ENCODE measurements at places on chromosomes 2 and 18.

- DNase-seq, result no peak
Measured at GRCh38 chr2:106054321-106054720, 139.8 kb downstream of the UXS1 start.

GRCh38 chr2:96109361-96109680 is 7.0 kb downstream of the ADRA2B start:
- no peak for DNase-seq

DNA sequence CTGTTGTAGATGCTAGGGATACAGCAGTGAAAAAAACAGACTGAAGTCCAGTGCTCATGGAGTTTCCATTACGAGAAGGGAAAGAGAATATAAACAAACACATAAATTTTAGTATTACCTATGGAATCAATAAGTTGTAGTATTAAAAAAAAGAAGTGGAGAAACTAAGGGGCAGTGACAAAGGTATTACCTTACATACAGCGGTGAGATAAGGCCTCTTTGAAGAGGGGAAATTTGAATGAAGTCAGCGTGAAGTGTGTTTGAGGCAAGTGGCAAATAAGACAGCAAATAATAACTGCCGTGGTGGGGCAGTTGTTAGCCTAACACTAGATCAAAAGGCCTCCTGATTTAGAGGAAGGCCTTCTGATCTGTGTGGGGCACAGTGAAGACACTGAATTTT is 57.9 kb downstream of the TLK1 start:
- DNase-seq, result no peak

GRCh38 chr2:173860566-173860965 is 104.6 kb downstream of the SP3 start:
- no peak for DNase-seq

- DNase-seq, result no peak
Measured at GRCh38 chr2:2269989-2270562, 61.0 kb downstream of the MYT1L start.

GRCh38 chr2:47035615-47036488 is 119.3 kb downstream of the STPG4 start:
- DNase-seq, result no peak

GRCh38 chr2:236166796-236167296 is 1.3 kb downstream of the GBX2 start:
- no peak for DNase-seq

- DNase-seq, result no peak
Measured at GRCh38 chr2:101644842-101645383, 52.6 kb upstream of the MAP4K4 start.

- no peak for DNase-seq
Measured at GRCh38 chr2:168320267-168320666, 72.9 kb upstream of the STK39 start.

DNA sequence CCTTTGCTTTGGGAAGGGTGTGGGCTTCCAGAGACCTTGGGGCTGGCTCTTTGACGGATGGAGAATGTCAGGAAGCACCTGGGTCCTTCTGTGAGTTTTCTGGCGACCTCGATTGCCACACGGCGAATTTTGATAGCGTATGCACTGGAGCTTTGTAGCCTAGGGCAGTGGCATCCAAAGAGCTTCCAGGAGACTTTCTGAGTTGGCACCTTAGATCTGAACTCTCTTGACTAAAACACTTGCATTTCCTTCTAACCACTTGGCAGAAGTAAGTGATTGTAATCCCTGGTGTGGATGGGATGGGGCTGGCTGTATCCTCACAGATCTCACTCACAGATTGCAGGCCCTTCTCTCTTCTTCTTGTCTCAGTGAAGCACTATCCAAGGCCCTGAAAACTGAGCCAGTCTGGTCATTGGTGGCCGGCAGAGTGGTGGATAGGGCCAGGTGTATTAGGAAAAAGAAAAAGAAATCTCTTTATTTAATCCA is 7.8 kb downstream of the RNF144A start:
- no peak for DNase-seq

DNA sequence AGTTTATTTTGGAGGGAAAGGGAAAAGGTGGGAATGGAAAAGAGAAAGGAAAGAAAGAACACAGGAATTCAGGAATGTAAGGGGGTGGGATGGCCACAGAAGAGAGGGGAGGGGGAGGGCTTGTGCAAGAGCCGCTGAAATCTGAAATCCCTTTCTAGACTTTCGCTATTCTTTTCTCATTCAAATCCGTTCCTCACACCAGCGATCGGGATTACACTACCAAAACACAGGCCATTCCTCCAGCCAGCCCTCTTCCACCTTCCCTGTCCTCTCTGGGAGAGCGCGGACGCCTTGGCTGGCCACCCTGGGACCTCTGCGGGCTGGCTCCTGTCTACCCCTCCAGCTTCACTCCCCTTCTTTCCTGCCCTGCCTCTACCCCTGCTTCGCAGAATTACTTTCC is 102.3 kb downstream of the CDCA7 start:
- DNase-seq, result no peak

DNA sequence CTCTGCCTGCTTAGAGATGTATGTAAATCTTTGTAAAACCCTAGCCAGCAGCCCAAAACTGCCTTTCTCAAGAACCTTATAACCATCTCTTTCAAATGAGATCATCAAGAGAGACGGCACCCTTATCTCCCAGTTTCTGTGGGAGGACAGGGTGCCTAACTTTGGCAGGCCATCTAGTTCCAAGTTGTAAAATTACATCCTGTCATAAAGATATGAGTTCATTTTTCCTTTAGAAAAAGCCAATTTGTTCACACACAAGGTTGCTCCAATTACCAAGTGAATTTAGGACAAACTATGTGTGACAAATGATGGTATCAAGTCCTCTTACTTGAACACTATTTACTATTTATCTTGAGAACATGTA is 65.3 kb downstream of the MEMO1 start:
- DNase-seq, result no peak

DNA sequence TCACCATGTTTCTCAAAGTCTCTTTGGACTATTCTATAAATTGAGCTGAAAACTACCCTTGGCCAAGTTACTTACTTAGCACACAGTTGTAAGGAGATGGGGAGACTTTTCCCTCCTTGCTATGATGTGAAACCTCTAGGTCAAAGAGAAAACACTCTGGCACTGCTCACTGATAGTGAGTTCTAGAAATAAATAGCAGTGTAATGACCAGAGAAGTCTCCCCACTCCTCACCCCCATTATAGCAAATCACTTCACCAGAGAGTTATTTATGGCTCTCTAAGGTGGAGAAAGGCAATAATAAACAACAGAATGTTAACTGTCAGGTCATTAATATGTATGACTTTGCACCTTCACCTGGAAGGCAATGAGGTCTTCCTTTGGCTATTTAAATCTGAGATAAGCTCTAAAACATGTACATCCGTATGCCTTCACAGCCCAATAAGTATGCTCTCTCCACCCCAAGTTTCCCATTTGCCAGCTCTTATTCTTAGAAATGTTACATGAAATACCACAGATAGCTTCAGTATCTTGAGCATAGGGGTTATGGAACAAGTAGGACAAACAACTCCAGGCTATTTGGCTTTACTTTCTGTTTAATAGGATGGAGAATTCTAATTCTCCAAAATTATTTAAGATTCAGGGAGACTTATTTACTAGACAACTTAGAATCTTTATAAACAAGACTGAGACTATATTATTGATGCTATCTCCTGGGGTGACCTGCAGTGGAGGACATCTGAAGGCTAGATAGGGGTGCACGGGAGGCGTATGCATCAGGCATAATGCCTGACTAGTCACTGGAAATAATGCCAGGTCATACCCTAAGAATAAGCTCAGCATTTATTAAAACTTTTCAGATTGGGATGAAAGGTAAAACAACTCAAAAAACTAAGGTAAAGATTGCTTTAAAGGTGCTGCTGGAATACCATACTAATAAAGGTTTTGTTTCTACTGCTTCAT is 65.3 kb upstream of the DTNB start:
- no peak for DNase-seq

GRCh38 chr2:11863513-11864328 is 117.3 kb downstream of the LPIN1 start:
- DNase-seq, result peak; percentile 60

DNA sequence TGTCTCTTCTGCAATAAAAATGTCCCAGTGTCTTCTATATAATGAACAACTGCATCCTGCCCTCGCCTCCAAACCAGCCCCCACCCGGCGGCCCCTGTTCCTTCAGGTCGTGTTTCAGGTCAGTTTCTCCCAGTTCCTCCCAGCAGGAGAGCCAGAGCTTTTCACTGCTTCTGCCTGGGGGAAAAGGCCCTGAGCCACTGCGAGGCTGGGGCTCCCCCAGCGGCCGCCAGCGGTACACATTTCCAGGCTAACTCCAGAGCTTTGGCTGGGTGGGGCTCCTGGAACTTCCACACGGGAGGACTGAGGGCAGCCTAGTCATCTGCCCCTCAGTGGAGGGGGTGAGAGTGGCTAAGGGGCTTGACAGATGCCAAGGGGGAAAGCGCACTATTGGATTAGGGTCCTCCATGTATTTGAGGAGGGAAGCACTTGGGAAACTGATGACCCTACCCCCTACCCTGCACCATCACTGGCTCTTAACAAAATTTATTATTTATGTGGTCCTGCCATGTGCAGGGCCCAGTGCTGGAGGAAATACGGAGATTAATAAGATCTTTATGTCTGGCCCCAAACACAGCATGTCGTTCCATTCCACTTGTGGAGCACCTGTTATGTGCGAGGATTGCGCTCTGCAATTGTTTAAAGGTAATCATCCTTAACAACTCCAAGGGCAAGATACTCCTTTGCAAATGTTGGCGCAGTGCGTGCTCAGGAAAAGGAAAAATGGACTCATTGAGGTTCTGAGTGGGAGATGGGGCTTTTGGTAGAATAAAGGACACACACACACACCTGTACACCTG is 17.3 kb upstream of the CYS1 start:
- DNase-seq, result no peak

- DNase-seq, result no peak
Measured at GRCh38 chr2:233481368-233482142, 85.0 kb downstream of the USP40 start.

DNA sequence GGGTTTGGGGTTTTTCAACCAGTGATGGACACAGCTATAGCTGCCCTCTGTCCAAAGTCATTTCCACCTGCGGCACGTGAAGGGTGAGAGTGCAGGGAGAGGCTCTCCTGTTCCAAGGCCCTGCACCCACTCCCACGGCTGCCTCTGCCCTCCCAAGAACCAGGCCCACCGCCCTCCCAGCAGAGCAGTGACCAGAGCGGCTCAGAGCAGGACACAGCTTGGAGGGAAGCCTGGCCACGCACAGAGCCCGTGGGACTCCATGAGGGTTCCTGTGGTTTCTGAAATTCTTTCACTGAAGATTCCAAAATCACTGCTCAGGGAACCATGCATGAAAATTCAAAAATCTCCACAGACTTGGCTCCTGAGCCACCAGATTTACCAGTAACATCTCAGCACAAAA is 67.3 kb upstream of the SALL3 start:
- DNase-seq, result no peak

- DNase-seq, result no peak
Measured at GRCh38 chr18:10928011-10928771, 221.2 kb downstream of the PIEZO2 start.

DNA sequence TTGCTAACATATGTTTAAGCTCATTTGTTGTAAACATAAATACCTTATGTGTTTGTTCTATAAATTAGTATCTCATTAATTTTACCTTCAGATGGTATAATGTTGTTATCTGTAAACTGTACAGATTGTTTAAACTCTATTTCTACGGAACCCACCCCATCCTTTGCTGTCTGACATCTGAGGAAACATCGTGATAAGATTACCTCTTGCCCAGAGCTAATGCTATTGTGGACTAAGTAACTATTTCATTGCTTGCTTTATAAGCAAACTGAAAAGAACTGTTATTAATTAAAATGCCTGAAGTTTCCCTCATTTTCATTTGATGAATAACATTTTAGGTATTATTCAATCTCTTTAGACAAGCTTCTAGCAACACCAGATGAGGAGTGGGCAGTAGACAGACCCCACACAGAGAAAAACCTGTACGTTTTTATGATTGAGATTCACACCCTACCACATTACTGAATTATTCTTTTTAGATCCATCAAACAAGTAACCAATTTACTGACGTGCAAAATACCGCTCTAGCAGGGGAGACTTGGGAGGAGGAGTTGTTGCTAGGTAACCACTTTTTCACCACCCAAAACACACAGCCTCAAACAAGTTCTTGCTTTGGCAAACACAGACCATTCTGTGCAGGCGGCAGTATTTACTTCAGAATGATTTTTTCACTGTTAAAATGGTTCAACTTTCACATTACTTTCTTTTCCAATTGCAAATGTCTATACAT is 1.9 kb upstream of the SYT4 start:
- DNase-seq, result no peak

GRCh38 chr2:47072728-47073191 is 82.3 kb downstream of the STPG4 start:
- peak; percentile 78 for DNase-seq

DNA sequence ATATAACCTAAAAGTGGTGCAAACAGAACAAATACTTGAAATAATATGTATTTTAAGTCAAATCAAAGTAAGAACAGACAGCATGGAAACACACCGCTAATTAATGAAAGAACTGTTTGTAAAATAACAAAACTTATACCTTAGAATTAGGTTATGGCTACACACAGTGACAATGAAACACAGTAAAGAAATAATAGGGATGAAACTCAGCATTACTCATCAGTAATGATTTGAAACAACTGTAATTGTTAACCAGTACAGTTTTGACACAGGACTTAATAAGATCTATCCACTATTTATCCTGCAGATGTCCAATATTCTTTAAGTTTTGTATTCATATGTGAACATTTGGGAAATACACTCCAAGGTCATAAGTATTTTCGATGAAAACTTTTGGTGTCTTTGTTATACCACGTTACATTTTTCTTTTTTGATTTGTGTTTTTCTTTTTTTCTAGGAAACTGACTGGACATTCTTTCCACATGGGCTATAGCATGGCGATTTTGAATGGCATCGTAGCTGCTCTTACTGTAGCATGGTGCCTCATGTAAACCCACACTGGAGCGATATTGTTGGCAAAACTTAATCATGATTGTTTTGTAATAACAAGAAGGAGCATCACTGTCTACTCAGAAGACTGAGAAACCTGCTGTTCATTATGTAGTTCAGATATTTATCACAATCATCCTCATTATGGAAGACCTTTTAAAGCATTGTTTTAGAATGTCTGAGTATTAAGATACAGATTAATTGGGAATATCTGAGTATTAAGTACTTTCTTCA is 41.1 kb downstream of the ARL6IP6 start:
- no peak for DNase-seq

GRCh38 chr18:30446605-30447004 is 595.9 kb downstream of the DSC3 start:
- DNase-seq, result no peak

GRCh38 chr2:199480966-199481365 is 23.2 kb upstream of the SATB2 start:
- no peak for DNase-seq

GRCh38 chr2:175220075-175220474 is 38.6 kb upstream of the ATP5MC3 start:
- no peak for DNase-seq
